ENCODE measurements at places on chromosomes 4 and X.

GRCh38 chr4:124427095-124427767 lies 285.3 kb downstream of the ANKRD50 start:
- DNase-seq, result no peak

GRCh38 chrX:5397409-5397808 lies 831.3 kb downstream of the NLGN4X start:
- no peak for DNase-seq

- DNase-seq, result no peak
These were observed 44.4 kb upstream of the LGI2 start for GRCh38 chr4:25075129-25075528.

DNA sequence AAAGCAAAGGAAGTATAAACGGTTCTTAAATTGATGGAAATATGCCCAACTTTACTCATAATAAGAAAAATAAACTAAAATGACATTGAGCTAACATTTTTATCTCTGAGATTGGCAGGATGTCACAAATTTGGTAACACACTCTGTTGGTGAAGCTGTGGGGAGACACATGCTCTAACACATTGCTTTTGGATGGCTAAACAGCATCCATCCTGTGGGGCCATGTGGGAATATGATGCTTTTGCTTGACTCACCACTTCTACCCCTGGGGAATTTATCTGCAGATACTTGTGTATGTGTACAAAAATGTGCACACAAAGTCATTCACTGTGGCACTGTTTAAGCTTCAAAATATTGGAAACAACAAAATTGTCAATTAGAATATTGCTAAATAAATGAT lies 100.2 kb downstream of the ANAPC4 start:
- DNase-seq, result no peak

- no peak for DNase-seq
These were observed at the start of gene NUDT11 for GRCh38 chrX:51496501-51497291. NUDT11 (minus strand) TSS chrX:51496592; CDS start chrX:51496444, 148 bp downstream.

- DNase-seq, result no peak
These were observed 167.0 kb upstream of the CPEB2 start for GRCh38 chr4:14835288-14835687.
